ENCODE measurements at places on chromosomes 2 and 18. TPM values are rescaled to one million over a fixed set of nuclear protein-coding genes. Genes with fewer than 3 reads are reported as not detected.

Gene NCOA1
- total RNA-seq = 2.8 TPM

Gene ZSCAN30
- 6.5 TPM for total RNA-seq

Gene SLC19A3
- 0.23 TPM for total RNA-seq

Gene CSRNP3
- total RNA-seq = 4.8 TPM

Gene TEX44
- total RNA-seq = not detected

Gene ALPP
- total RNA-seq = not detected

Gene TRIM43
- total RNA-seq = not detected

Gene MEP1B
- not detected for total RNA-seq

Gene TNP1
- not detected for total RNA-seq

Gene CMPK2
- total RNA-seq = not detected

Gene B4GALT6
- total RNA-seq = 1.8 TPM

Gene WDR33
- total RNA-seq = 19.2 TPM

Gene CAVIN2
- 4.9 TPM for total RNA-seq

Gene HNRNPLL
- total RNA-seq = 23.1 TPM

Gene RFX8
- 0.09 TPM for total RNA-seq

Gene CRIM1
- total RNA-seq = 71.9 TPM

Gene CFAP65
- total RNA-seq = not detected

Gene MAP2
- total RNA-seq = 5.6 TPM

Gene STAT4
- total RNA-seq = 2.6 TPM

Gene LINC00305
- not detected for total RNA-seq

Gene NGEF
- total RNA-seq = 7.6 TPM

Gene FBXO48
- 0.56 TPM for total RNA-seq

Gene PSTPIP2
- total RNA-seq = 20.2 TPM

Gene WNT10A
- total RNA-seq = 16.2 TPM

Gene CROCC2
- not detected for total RNA-seq

Gene HOXD8
- not detected for total RNA-seq

Gene SKA1
- 6.5 TPM for total RNA-seq

Gene UGGT1
- 38.7 TPM for total RNA-seq

Gene SKOR2
- not detected for total RNA-seq

Gene ATOH8
- total RNA-seq = 0.07 TPM

Gene LMAN2L
- total RNA-seq = 12.8 TPM

Gene LRRC30
- total RNA-seq = not detected

Gene FER1L5
- total RNA-seq = not detected

Gene CYS1
- 0.28 TPM for total RNA-seq

Gene TUBB6
- total RNA-seq = 493 TPM

Gene NAT8
- not detected for total RNA-seq

Gene PTH2R
- total RNA-seq = not detected

Gene LOXHD1
- not detected for total RNA-seq

Gene TPO
- not detected for total RNA-seq

Gene BOLL
- not detected for total RNA-seq

Gene PCARE
- total RNA-seq = not detected

Gene DNAH6
- total RNA-seq = 0.05 TPM

Gene STEAP3
- total RNA-seq = 17.2 TPM

Gene CD8B2
- not detected for total RNA-seq

Gene ERBB4
- not detected for total RNA-seq

All from airway epithelial cell (primary cell).